ENCODE measurements at places on chromosomes 2 and 18. TPM values are rescaled to one million over a fixed set of nuclear protein-coding genes. Genes with fewer than 3 reads are reported as not detected.

Gene HDAC4
- total RNA-seq = 10.1 TPM

Gene PLEK
- total RNA-seq = under 0.01 TPM

Gene ZSCAN30
- 5.4 TPM for total RNA-seq

Gene MTCL1
- total RNA-seq = 51.8 TPM

Gene ALPG
- total RNA-seq = not detected

Gene CFAP221
- total RNA-seq = 1.8 TPM

Gene NOSTRIN
- not detected for total RNA-seq

Gene SPC25
- 12.7 TPM for total RNA-seq

Gene GAREM1
- 5.2 TPM for total RNA-seq

Gene ST8SIA5
- not detected for total RNA-seq

Gene RBM44
- total RNA-seq = 0.51 TPM

Gene PROC
- 2.3 TPM for total RNA-seq

Gene MAL
- 0.98 TPM for total RNA-seq

Gene PAX8
- 118 TPM for total RNA-seq

Gene TTC32
- 4.4 TPM for total RNA-seq

Gene SMIM21
- total RNA-seq = not detected

Gene CCDC68
- total RNA-seq = 1.0 TPM

Gene LIMS2
- total RNA-seq = 4.6 TPM

Gene SERPINB7
- not detected for total RNA-seq

Gene IL1B
- 0.49 TPM for total RNA-seq

Gene MOB4
- total RNA-seq = 19.7 TPM

Gene ARHGAP25
- not detected for total RNA-seq

Gene SUMO1
- 58.5 TPM for total RNA-seq

Gene POTEJ
- total RNA-seq = not detected

Gene MDH1B
- 1.4 TPM for total RNA-seq

Gene MRO
- 0.25 TPM for total RNA-seq

Gene EPB41L3
- 15.0 TPM for total RNA-seq

Gene CABYR
- total RNA-seq = 4.6 TPM

Gene LOXHD1
- total RNA-seq = not detected

Gene CNDP1
- total RNA-seq = not detected

Gene CHRNG
- not detected for total RNA-seq

Gene EXOC6B
- 15.8 TPM for total RNA-seq

Gene UBXN2A
- 6.6 TPM for total RNA-seq

Gene RELCH
- 14.7 TPM for total RNA-seq
